ENCODE measurements at places on chromosomes 1 and 21.

DNA sequence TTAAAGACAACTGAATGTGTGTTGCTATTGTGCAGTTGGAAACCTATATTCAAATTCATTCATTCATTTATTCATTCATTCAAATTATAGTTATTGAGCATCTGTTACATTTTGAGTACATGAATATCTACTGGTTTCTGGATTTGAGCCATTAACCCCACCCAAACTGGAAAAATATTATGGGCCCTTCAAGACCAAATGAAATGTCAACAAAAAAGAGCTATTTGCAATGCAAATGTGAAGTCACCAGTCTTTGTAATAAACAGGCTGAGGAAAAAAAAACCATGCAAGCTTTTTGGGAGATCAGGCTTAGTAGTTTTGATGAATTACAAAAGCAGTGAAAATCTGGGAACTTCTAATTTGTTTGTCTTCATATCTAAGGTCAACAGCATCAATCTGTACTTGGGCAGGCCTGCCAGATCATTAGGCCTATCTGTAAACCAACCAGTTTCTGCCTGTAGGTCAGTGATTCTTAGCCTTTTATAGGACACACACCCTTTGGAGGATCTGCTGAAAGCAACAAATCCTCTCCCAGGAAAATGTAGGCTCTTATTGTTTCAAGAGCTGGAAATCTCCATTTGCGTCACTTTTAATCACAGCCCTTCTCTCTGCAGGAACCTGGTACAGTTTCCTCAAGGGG lies 134.7 kb downstream of the FAM78B start:
- DNase-seq, result no peak

GRCh38 chr1:72516826-72517225 lies 234.5 kb upstream of the NEGR1 start:
- no peak for DNase-seq

DNA sequence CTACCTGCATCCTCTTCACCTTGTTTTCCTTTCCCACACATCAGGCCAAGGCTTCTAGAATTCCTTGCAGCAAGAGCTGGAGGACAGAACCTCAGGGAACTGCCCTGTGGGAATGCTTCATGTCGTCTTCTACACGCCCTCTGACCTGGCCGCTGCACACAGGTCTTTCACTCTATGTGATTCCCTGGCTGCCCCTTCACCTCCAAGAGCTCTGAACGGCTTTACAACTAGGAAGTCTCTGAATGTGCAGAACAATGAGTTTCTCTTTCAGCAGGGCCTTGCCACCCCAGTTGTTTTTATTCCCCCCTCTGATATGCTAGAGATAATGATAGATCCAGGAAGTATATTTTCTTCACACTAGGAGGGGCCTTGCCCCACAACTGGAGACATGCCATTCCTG lies 142.6 kb downstream of the CLIC6 start:
- DNase-seq, result no peak

DNA sequence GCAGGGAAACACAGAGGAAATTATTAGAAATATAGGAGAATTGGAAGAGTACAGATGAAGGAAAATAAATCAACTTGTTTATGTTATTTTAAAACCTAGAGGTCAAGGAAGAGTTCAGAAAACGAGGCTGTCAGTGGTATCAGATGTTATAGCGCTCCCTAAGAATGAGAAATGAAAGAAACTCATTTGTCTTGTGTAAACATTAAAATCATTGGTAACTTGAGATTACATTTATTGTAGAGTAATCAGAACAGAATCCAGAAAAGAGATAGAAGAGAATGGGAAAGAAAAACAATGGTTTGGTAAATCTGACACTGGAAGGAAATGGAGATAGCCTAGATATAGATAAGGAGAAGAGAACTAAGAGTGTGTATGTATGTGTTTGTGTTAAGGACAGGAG lies 106.4 kb downstream of the ATF6 start:
- no peak for DNase-seq

DNA sequence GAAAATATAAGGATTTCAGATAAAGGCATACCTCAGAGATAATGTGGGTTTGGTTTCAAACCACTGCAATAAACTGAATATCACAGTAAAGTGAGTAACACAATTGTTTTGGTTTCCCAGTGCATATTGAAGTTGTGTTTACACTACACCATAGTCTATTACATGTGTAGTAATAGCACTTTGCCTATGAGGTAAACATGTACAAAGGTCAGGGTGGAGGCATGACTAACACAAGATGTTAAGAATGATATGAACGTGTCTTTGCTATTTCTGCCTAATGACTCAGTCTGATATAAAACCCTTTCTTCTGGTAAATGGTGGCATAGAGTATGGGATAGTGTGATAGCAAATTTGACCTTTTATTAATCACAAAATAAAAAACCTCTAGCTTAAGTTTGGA lies 621.5 kb upstream of the ADGRL2 start:
- DNase-seq, result no peak

DNA sequence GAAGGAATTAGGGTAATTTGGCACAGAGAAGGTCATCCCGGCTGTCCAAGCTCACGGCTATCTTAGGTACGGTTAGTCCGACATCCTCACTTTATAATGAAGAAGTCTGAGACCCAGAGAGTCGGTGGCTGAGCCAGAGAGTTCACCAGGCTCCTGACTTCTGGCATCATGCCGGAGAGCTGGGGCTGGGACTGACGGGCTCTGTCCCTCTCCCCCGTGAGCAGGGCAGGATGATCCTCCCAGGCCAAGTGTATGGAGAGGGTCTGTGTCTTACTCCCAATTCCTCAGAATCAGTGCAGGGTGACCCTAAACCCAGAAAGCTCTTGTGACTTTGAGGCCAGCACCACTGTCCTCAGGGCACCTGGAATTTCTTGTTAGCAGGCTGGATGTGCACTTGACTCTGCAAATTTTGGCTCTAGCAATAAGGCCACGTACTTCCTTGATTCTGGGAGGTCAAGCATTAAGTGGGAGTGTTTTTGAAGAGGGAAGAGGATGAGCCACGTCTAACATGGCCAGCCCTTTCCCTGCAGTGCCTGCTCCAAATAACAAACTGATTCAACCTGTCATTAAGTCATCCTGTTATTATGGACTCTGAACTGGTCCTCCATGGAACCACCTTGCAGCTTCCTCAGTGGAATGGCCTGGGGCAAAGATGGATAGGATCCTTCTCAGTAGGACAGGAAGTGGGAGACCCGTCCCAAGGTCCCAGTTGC lies 20.8 kb upstream of the BTG2 start:
- DNase-seq, result no peak

- DNase-seq, result no peak
Measured at GRCh38 chr1:55364216-55364615, 149.1 kb upstream of the USP24 start.

GRCh38 chr1:94755675-94756074 lies 64.5 kb upstream of the SLC44A3 start:
- no peak for DNase-seq

DNA sequence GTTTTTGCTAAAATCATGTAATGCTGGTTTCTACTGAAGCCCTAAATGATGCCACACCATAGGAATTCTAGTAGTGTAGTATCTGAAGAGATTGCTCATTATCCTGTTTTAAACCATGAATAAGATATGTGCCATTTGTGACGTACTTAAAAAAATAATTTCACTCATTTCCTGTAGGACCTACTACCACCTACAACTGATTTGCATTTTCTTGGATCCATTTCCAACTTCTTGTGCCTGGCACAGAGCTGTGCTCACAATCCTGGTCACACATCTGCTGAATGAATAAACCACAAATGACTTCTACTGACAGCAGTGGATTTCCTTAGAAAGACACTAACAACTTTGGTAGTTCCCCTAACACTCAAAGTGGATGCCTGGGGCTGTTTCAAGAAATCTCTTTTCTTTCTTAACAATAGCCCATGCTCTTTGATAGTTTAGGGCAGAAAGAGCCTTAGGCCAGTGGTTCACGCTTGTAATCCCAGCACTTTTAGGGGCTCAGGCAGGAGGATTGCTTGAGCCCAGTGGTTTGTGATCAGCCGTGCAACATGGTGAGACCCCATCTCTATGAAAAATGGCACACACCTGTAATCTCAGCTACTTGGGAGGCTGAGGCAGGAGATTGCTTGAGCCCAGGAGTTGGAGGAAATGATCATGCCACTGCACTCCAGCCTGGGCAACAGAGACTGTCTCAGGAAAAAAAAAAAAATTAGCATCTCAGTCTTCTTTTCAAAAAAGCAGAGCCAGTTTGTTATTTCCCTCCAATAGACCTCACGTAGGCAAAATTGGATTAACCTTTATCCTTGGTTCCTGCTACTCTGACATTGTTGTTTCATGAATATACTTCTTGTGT lies 13.0 kb upstream of the BATF3 start:
- DNase-seq, result no peak

DNA sequence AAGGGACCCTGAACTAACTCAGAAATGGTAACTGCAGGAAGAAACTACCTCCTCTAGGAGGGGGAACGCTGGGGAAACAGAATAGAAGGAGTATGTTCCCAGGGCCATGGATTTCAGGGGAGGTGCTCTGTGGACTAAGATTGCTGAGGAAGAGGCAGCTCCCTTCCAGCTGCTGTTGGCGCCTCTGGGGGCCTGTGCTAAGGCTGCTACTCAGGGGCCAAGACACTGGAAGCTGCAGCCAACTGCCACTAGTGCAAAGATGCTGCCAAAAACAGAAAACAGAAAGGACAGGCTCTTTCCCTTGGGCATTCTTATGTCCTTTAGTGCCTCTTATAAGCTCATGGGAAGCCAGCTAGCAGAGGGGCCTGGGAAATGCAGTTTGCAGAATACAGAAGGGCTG lies 58.0 kb upstream of the SGIP1 start:
- no peak for DNase-seq

Data from stimulated activated CD4-positive, alpha-beta T cell treated with anti-CD3 and anti-CD28 coated beads, Interleukin-2, amount 100 ng/mL, for 4 hours (primary cell).